NCI-H1436 treated with DMSO at 0.1 percent for 48 hours (cell line): ENCODE measurements at places on chromosomes 7 and 10.

- no peak for DNase-seq
Observed at GRCh38 chr10:99303899-99304861, 25.0 kb upstream of the CNNM1 start.

DNA sequence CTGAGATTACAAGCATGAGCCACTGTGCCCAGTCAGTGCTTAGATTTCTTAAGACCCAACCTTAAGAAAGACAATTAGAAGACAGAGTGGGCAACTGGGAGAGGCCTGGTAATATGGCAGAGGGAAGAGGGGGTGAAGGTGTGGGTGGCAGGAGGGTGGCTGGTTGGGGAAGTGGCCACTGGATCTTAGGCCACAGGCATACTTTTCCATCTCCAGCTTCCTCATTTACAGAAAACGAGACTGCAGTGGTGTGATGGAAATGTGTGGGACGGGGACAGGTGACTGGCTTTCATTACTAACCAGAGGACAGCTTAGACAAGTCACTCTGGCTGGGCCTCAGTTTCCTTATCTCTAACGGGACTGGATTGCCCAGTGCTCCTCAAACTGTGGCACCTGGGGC lies 1.0 kb upstream of the FFAR4 start:
- no peak for DNase-seq

DNA sequence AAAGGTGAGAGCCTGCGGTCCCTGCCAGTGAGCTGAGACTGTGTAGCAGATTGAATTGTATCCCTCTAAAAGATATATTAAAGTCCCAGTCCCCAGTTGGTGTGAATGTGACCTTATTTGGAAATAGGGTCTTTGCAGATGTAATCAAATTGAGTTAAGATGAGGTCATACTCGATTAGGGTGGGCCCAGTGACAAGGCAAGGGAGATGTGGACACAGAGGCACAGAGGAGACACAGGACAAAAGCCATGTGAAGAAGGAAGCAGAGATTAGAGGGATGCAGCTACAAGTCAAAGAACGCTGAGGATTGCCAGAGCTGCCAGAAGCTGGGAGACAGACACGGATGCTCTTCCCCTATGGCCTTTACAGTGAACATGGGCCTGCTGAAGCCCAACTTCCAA lies 104.3 kb downstream of the CLEC2L start:
- no peak for DNase-seq

GRCh38 chr10:923844-924523 lies 7.5 kb downstream of the LARP4B start:
- DNase-seq, result no peak

DNA sequence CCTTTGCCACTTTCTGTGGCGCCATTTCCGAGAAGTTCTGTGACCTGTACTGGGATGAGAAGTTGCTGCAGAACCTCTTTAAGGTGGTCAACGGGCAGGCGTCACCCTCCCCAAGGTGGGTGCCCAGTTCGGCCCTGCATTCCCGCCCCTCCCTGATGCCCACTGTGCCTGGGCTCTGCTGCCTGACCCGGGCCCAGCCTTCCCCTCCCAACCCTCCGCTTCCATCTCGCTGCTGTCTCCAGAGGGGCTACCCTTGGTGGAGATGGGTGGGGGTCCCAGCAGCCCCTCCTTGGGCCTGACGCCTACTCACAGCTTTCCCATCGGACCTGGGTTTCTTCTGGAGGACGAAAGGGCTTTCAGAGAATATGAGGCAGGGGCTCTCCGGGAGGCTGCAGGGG lies 30.5 kb upstream of the UTF1 start:
- no peak for DNase-seq
